ENCODE measurements at places on chromosomes 12 and 14.
A peak's percentile ranks its signal among the peaks of the same experiment; 100 is the strongest.

DNA sequence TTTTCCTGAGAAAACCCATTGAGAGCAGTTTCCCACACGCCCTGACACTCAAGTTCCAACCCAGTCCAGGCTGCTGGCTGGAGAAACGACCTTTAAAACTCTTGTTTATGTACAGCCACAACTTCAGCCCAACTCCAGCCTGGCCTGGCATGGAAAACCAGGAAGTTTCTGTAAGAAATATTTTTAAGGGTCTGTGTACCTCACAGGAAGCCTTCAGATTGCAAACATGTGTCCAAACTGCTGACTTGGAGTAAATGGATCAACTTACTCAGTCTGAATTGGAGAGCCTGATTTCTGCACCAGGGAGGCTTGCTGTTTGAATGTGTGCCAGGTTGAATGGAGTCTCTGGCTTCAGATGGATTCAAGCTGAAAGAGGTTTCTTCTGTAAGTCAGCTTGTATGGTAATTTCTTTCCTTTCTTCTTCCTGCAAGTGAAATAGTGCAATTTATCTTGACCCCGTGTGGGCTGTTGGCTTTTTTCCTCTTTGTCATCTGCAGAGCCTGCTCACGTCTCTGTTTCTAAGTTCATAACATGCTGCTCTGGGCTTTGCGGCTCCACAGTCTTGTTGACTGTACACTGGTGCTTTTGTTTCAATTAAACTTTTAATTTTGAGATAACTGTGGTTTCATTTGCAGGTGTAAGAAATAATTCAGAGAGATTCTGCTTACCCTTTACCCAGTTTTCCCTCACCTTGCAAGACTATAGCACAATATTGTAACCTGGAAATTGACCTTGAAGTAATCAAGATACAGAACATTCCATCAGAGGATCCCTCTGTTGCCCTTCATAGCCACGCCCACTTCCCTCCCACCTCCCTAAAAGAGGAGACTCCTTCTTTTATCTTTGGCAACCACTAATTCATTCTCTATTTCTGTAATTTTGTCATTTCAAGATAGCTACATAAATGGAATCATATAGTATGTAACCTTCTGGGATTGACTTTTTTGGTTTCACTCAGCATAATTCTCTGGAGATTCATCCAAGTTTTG is 109.7 kb upstream of the PRMT8 start:
- DNase-seq = no peak

DNA sequence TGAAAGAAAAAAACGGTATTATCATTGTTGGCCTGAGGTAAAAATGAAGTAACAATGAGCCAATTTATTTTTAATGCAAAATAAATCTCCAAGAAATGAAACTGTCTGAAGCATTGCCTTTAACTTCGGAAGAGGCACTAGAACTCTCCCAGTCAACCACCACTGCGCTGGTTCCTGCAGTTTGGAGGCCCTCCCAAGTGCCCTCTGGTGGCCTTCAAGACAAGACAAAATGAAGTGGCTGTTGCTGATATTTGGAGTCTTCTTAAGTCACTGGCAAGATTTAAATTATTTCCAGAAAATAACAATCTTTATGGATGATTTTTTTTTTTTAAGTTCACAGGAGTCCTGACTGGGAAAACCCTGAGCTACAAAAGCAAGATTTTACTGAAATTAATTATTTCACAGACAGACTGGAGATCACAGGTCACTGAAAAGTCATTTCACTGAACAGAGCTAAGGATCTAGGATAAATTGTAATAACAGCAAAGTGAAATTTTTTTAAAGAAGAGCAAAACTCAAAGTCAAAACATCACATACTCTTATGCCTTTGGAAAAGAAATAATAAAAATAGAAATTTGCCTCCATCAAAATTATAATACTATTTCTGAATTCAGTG is 58.2 kb downstream of the DICER1 start:
- peak; percentile 87 for DNase-seq

DNA sequence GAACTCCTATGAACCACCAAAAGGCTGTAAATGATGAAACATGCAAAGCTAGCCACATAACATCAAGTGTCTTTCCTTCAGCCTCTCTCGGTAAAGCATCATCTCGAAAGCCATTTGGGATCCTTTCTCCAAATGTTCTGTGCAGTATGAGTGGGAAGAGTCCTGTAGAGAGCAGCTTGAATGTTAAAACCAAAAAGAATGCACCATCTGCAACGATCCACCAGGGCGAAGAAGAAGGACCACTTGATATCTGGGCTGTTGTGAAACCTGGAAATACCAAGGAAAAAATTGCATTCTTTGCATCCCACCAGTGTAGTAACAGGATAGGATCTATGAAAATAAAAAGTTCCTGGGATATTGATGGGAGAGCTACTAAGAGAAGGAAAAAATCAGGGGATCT is 61.2 kb downstream of the ATG14 start:
- peak; percentile 25 for DNase-seq

DNA sequence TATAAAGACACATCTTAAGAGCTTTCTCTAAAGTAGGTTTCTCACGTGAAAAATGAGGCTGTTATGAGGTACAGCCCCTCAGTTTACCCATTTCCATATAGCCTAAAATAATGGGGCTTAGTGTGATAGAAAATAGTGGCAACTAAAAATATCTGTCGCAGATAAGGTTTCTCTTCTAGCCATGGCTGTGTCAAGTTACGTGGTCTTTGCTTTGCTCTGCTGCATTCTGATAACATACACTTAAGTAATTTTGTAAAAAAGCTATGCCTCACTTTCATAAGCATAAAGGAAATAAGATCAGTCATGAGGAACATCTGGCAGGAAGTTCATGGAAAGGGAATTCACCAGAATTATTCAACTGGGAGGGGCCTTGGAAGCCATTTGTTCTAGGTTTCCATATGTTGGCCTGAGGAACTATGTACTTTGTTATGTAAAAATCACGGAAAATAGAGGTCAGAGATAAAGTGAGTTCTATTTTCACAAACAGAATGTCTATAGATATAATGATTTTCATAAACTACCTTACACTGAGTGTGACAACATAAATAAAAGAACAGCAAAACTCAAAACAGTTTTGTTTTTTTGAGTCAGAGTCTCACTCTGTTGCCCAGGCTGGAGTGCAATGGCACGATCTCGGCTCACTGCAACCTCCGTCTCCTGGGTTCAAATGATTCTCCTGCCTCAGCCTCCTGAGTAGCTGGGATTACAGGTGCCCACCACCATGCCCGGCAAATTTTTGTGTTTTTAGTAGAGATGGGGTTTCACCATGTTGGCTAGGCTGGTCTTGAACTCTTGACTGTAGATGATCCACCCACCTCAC is 195.6 kb upstream of the KRR1 start:
- no peak for DNase-seq

DNA sequence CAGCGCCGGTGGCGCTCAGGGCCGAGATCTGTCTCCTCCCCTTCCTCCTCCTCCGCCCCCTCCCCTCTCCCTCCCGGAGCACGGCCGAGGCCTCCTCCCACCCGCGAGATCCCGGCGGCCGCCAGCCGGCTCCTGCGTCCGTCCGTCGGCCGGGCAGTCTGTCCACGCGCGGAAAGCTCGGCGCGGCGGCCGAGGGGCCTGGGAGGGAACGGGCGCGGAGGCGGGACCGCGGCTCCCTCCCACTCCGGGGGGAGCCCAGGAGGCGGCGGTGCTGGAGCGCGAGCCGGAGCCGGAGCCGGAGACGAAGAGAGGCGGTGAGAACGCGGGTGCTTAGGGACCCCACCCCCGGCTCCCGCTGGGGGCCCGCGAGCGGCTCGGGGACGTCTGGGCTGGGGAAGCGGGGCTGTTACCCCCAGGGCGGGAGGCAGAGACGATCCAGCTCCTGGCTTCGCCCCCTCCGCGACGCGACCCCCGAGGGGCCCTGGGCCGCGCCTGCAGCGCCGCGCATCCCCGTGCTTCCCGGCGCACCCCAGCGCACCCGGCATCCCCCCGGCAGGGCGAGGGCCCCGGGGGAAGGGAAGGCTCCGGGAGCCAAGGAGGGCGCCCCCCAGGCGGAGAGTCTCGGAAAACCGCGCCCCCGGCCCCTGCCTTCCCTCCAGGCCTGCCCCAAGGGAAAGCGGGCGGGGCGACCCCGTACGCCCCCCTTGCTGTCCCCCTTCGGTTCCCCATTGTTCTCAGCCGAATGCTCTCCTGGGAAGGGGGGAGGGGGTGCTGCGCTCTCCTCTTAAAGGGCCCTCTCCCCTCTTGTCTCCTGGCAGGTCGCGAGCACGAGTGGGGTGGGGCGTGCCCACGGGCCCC is at the start of gene DTX1:
DTX1 (plus strand) TSS at position 100 of the 858 bp plus-strand sequence. CDS start 1,463 bp downstream, outside the sequence.
- peak; percentile 48 for DNase-seq

GRCh38 chr14:90839024-90839888 is 23.0 kb upstream of the TTC7B start:
- no peak for DNase-seq

DNA sequence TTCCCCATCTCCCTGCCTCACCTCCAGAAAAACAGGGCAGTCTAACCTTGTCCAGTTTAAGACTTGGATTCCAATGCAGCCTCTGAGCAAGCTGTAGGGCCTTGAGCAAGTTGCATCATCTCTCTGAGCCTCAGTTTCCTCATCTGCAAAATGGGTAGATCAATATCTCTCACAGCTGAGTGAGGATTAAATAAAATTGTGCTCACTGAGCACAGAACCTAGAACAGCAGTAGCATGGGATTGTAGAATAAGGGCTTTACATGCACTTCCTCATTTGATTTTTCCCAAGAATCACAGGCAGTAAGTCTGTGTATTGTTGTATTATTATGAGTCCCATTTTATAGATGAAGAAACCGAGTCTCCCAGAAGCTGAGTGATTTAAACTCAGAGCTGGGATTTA is 2.0 kb downstream of the DTX1 start:
- no peak for DNase-seq

- peak; percentile 70 for DNase-seq
Measured at GRCh38 chr12:66960704-66961690, 282.1 kb upstream of the GRIP1 start.

- no peak for DNase-seq
Measured at GRCh38 chr12:113244478-113244958, 23.3 kb downstream of the TPCN1 start.

GRCh38 chr12:107986183-107986582 is 142.9 kb upstream of the WSCD2 start:
- DNase-seq = no peak

DNA sequence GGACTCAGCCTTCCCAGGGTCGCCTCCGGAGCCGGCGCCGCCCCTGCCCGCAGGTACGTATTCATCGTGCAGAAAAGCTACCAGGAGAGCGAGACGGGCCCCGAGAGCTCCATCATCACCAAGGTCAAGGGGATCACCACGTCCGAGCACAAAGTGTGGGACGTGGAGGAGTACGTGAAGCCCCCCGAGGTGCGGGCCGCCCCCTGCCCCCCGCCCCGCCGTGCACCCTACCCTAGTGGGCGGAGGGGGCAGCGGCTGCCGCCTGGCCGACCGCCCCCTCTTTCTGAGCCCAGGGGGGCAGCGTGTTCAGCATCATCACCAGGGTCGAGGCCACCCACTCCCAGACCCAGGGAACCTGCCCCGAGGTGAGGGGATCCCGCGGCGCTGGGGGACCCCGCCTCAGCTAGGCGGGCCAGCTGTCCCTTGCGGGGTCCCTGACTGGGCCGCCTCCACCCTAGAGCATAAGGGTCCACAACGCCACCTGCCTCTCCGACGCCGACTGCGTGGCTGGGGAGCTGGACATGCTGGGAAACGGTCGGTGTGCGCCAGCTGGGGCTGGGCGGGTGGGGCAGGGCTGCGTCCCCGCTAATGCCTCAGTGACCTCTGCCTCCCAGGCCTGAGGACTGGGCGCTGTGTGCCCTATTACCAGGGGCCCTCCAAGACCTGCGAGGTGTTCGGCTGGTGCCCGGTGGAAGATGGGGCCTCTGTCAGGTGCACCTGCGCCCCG is 973 bp downstream of the P2RX2 start:
- DNase-seq = peak; percentile 46
